ENCODE measurements at places on chromosomes 7 and 10.
A peak's percentile ranks its signal among the peaks of the same experiment; 100 is the strongest.

DNA sequence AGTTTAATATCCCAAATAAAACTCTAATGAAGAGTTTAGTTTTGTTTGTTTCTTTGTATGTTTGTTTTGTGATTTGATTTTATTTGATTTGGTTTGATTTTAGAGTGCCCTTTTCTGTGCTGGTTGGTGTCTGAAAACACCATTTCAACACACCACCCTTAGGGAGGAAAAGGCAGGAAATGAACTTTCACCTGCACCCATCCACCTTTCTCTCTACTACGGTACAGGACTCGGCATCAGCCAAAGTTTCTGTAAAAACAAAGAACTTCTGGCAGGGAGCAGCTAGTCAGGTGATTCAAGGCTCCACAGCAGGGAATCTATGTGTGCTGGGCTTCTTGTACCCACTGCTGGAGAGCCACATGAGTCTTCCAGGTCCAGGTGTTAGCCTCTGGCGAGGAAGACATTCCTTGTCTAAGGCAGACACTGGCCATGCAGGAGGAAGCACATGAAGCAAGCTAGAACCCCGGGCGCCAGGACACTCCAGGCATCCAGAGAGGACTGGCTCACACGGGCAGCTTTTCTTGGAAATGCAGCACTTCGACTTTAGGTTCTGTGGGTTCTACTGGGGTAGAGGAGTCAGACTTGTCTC is 22.1 kb upstream of the STK17A start:
- no peak for DNase-seq

DNA sequence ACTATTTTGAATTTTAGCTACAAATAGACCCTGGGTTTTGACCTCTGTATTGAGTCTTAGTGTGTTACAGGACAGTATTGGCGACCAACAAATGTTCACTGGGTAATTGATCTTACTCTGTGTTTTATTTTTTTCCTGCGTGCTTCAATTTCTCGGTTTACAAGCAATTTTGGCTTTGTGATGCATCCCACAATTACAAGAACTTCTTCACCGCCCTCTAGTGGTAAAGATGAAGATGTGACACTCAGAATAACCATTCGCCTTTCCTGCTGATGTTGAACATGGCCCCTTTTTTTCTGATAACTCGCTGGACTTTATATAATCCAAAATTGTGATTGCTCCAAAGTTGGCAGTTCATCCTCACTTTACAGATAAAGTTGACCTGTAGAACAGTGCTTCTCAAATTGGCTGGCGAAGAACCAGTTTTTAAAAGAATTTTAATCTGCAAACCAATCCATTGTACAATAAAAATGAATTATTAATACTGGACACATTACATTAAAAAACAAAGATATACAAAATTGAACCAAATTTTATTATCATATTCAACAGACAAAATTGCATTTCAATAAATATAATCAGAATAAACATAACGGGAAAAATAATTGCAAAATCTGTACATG is 20.2 kb upstream of the SMC3 start:
- DNase-seq = peak; percentile 33

DNA sequence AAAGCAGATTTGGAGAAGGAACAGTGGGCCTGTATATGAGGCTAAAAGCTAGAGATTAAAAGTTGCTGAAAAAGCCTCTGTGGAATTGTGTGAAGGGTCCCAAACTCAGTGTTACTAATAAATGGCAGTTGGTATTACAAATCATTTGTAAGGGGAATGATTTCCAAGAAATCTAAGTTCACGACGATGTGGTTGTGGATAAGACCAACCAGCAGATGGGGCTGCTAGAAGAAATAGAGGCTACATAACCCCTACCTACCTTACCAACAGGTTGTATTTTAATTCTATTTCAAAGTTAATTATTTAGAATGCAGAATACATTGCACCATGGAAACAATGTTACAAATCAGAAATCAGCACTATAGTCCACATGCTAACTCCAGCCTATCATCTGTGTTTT is 377.1 kb downstream of the HPSE2 start:
- DNase-seq = no peak

- no peak for DNase-seq
These were observed 138.5 kb downstream of the SEMA3A start for GRCh38 chr7:84055904-84056605.

- DNase-seq = no peak
These were observed 79.2 kb downstream of the EPDR1 start for GRCh38 chr7:37999673-38000072.

- no peak for DNase-seq
These were observed 4.7 kb upstream of the CCNJ start for GRCh38 chr10:96038476-96039387.

DNA sequence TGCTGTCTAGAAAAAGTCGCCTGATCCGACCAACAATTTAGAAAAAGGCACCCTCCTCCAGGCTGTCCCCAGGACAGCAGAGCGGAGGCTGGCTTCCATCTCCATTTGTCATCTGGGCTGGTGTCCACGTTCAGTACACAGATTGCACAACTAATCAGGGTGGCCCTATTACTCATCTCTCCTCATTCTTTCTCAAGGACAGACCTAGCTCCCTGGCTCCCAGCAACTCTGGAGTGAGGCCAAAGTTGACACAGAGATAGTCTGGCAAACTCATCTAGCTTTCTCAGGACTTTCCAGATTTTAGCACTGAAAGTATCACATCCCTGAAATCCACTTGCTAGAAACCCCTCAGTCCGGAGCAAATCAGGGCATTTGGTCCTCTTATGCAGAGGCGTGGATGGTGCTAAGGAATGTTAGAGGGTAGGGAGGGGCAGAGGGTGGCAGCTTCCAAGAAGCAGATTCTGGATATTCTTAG is 75.1 kb downstream of the DNAH11 start:
- no peak for DNase-seq

DNA sequence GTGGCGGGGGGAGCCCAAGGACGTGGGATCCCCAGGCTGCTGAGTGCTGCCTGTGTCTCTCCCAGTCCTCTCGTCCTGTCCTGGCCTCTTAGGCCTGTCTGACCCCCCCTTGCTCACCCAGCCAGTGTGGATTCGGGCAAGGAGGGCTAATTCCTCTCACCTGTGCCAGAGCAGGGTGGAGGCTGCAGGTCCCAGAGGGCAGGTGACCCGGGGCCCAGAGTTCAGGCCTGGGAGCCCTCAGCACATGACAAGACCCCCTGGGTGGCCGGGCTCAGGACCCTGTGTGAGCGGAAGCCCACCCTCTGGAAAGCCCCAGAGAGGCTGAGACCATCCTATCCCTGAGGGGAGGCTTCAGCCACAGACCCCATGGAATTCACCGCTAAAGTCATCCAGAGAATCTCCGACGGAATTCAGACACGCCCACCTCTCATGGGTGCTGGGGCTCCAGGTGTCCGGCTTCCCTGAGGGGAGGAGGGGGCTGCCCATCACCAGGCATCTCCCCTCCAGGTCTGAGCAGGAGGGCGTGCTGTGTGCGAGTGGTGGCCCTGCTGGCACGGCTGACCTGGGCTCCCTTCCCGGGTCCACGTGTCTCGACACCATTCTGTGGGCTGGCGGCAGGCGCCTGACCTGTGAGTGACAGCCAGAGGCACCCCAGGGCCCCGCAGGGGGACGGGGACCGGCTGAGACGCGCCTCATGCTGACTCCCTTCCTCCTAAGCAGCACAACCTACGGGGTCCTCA is 5.0 kb downstream of the KNDC1 start:
- DNase-seq = no peak

- no peak for DNase-seq
These were observed 407.1 kb upstream of the PFKP start for GRCh38 chr10:2660276-2660675.

- DNase-seq = no peak
These were observed 26.7 kb downstream of the SHH start for GRCh38 chr7:155785536-155785935.
